ENCODE measurements at places on chromosomes 11 and 22.

DNA sequence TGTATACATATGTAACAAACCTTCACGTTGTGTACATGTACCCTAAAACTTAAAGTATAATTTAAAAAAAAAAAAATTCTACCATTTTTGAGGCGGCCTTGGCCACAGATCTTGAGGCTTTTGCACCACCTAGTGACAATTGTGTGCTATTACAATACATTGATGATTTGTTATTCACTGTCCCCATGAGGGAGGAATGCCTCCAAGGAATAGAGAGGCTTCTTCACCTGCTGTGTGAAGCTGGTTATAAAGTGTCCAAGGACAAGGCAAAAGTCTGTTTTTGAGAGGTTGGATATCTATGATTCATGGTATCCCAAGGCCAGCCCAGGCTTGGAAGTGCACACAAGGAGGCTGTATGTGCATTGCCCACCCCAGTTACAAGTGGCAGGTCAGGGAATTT is 30.7 kb downstream of the SLC22A25 start:
- no peak for DNase-seq

- no peak for DNase-seq
Observed at GRCh38 chr11:110349138-110349996, 53.0 kb upstream of the RDX start.

GRCh38 chr11:1827095-1827813 is 7.5 kb upstream of the SYT8 start:
- DNase-seq = no peak

DNA sequence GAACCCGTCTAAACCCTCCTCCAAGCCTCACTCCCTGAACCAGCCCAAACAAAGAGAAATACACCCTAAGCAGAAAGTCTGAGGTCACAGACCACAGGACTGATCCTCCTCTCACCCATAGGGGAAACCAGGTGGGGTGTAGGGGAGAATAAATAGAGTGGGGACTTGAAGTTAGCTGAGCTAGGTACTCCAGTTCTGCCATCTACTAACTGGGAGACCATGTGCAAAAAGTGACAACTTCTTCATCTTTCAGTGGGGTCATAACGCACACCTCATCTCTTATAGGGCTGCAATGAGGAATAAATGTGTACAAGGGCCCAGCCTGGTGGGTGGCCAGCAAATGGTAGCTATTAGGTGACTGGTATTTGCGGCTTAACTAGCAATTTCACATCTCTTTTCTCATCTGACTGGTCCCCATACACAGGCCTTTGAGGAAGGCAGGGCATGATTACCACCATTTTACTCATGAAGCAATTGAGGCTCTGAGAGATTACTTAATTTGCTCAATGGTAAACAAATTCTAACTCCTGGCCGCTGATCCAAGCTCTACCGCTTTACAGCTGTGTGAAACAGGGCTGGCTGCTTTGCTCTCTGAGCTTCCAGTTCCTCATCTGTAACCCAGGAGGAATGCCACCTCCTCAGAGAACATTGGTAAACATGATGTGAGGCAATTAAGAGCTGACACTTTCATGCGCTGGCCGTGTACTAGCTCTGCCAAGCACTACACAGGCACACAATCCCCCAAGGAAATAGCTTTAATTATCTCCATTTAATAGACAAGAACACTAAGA is 16.6 kb downstream of the TBC1D10A start:
- DNase-seq = no peak

DNA sequence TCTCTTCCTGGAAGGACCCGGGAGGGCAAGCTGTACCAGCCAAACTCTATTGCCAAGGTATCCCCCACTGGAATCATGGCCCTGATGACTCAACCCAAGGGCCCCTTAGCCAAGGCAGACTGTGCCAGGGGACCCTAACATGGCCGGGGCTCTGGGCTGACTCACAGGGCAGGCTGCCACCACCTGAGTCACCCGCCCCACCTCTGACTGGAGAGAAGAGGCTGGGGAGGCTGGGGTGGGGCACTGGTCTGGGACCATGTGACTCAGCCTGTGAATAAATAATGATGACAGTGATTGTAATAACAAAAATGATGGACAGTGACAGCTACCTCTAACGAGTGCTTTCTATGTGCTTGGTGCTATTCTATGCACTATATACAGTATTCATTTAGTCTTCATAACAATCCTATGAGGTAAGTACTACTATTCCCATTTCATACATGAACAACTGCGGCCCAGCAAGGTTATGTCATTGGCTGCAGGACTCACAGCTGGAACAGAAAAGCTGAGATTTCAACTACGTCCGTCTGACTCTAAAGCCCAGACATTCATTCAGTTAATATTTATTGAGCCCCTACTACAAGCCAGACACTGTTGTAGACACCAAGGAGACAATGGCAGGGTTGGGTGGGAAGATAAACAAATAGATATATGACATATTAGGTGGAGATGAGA is 84.2 kb downstream of the FBXO7 start:
- no peak for DNase-seq

DNA sequence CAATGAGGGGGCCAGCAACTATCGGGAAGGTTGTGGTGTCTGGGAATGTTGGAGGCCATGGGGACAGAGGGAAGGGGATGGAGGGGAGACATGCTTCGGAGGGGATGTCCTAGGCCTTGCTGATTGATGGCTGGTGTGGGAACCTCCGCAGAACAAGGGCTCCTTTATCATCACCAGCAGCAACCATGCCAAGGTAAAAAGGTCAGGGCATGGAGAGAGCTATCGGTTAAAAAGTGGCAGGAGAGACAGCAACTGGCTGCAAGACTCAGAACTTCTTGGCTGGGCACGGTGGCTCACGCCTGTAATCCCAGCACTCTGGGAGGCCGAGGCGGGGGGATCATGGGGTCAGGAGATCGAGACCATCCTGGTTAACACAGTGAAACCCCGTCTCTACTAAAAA is 3.0 kb downstream of the GSTT4 start:
- DNase-seq = no peak

GRCh38 chr11:7485186-7486097 is at the start of gene OLFML1:
TSS of gene OLFML1 (plus strand) at chr11:7485506. CDS start at chr11:7485876, 370 bp downstream.
- DNase-seq = no peak

GRCh38 chr11:45017329-45017728 is 66.6 kb upstream of the TP53I11 start:
- DNase-seq = no peak

DNA sequence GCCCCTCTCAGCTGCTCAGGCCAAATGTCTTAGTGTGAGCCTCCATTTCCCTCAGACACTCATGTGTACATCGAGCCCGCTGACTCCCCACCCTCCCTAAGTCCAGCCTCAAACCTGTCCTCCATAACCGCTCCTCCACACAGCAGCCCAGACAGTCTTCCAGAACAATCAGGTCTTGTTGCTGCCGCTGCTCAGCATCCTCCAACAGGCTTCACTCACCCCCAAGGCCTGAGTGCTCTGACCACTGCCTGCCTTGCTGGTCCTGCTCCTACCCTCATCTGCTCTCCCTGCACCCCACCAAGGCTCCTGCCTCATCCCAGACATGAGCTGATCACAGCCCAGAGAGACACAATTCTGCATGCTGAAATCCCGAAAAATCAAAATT is 17.1 kb downstream of the PSMD13 start:
- DNase-seq = no peak

- no peak for DNase-seq
Observed at GRCh38 chr11:88313441-88313840, 24.1 kb downstream of the CTSC start.

Data from T-helper 17 cell (primary cell).